ENCODE measurements at places on chromosomes 7 and 10.

DNA sequence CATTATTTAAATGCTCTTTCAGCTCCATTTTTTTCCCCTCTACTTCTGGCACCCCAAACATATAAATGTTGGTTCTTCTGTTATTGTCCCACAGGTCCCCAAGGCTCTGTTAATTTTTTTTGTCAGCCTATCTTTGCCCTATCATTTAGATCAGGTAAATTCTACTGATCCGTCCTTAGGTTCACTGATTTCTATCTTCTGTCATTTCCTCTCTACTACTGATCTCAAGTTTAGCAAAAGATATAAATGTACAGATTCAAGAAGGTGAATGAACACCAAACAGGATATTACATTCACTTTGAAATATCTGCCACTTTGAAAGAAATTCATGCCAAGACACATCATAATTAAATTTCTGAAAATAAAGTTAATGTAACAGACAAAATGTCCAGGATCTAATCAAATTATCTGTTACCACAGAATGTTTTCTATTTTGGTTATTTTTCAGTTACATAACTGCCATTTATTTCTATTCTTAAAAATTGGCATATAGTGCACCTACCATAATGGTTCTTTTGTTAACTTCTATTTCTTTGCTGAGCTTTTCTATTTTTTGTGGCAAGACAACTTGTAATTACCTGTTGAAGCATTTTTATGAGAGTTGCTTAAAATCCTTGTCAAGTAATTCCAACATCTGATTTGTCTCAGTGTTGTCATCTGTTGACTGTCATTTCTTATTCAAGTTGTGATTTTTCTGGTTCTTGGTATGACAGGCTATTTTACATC is 12.1 kb upstream of the CUBN start:
- no peak for DNase-seq

DNA sequence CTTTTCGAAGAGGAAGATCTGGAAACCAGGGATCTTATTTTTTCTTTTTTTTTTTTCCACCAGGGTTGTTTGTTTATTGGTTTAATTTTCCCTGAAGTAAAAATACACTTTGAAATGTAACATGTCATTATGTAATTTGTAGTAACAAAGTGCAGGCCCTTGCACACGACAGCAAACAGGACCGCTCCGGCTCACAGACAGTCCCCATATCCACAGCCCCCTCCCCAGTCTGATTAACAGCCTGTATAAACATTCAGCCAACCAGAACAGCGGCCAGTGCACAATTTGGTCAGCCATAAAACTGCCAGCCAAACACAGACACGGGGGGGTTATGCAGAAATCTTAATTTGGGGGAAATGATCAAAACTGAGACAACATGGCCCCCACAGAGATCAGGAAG is 431.6 kb upstream of the NPVF start:
- DNase-seq, result no peak

- DNase-seq, result no peak
These were observed 64.3 kb downstream of the STEAP1B start for GRCh38 chr7:22435720-22436119.

- no peak for DNase-seq
These were observed 240.9 kb upstream of the GRB10 start for GRCh38 chr7:51023547-51023946.

GRCh38 chr10:51080311-51081006 is 6.2 kb downstream of the PRKG1 start:
- DNase-seq, result no peak

DNA sequence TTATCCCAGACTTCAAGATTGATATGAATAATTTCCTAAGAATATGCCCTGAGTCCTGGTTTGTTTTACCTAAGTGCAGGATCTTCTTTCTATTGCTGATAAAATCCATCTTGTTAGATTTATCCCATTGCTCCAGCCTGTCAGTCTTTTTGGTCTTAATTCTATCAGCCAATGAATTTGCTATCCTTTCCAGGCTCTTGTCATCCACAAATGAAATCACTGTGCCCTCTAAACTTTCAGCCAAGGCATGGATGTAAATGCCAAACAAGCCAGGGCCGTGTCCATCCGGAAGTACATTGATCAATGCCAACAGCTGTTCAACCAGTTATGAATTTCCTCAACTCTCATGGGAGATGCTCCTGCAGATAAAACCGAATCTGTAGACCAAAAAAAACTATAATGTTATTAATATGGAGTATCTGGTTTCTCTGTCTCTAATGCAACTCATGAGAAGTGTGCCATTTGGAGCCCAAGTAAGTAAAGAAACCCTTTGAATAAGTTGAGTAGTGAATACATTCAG is 40.0 kb downstream of the NPY start:
- no peak for DNase-seq

DNA sequence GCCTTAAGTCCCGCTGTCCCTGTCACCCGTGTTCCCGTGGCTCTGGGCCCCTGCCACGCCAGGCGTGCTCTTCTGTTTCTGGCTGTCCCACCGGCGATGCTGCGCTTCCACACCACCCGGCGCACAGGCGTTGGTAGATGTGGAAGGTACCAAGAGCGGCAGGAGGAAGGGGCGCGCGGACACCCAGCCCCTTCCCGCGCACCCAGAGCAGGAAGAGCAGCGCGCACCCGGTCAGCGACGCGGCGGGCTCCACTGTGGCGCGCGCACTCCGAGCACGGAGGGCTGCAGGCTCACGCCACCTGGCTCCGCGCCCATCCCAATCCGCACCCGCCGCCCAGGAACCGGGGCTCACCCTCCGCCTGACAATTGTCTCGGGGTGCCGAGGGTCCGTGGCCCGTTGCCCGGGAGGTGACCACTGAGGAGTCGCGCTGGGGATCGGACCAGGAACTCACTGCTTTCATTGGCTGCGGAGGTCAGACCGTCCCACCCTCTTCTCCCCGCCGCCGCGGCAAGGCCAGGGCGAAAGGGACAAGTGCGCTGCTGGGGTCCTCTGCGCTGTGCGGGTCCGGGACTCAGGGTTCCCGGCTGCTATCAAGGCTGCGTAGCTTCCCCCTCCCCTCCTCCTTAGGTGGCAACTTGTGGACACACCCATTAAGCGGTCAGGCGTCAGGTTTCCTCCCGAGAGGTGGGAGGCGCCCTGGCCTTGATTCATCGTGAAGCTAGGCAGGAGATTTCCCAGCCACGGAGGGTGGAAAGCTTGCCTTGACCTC is 121.6 kb upstream of the ZNF92 start:
- no peak for DNase-seq

DNA sequence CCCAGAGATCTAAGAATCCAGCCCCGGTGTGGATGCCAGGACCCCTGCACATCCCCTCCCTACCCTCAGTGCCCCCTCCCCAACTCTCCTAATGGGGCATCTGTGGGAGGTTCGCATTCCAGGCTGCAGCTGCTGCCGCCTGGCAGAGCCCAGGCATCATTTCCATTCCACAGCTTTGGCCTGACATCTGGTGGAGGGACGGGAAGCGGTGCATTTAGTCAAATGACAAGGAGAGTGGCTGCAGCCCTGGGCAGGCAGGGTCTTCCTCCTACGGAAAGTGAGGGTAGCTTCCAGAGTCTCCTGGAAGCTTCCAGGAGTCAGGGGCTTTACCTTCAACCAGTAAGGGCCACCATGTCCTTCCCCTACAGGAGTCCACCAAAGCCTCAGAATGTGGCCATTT is 30.8 kb downstream of the PRLHR start:
- no peak for DNase-seq

- DNase-seq, result no peak
These were observed 162.4 kb upstream of the PPP2R2D start for GRCh38 chr10:131738396-131738735.

GRCh38 chr10:43045631-43046287 is 31.1 kb upstream of the RET start:
- DNase-seq, result no peak

- no peak for DNase-seq
These were observed 155.6 kb downstream of the SH3PXD2A start for GRCh38 chr10:103699611-103700435.

DNA sequence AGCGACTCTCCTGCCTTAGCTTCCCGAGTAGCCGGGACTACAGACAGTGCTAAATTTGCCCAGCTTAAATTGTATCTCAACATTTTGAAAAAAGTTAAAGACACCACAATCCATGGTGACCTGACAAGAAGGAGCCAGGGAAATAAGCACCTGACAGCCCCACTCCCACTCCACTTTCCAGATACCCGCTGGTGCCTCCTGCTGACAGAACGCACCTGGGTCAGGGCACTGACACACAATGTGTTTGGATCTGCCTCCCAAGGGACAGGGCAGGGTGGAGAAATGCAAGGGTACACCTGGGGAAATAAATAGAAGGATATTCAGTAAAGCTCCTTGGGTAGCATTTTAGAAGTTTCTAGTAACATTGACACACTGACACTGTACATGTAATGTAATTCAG is 58.9 kb upstream of the OPN4 start:
- DNase-seq, result no peak

GRCh38 chr7:155173905-155174304 is 103.8 kb downstream of the HTR5A start:
- DNase-seq, result no peak

DNA sequence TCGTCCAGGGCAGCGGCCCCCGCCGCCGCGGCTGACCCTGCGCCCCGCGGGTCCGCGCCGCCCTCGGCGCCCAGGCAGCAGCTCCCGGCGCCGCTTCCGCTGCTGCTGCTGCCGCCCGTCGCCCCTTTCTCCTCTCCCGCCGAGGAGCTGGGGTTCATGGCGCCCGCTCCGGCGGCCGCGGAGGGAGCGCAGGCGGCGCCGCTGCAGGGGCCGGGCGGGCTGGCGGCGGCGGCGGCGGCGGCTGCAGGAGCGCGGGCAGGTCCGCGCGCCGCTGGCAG is 286 bp downstream of the DGKI start:
- DNase-seq, result no peak

DNA sequence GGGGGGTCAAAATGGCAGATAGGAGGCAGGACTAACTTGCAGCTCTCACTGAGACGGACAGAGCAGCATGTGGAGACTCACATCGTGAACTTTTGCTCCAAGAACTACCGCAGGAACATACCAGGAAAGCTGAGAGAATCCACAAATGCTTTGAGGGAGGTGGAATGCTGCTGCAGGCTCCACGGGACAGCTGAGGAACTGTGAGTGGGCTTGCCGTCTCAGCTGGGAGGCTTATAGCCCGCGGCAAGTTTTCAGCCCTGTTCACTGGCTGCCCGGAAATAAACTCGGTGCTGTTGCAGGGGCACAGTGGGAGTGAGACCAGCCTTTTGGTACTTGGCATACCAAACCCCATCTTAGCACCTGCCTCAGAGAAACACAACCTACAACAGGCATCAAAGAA is 19.1 kb upstream of the WDR11 start:
- DNase-seq, result no peak

GRCh38 chr7:88092676-88092999 is 127.2 kb downstream of the SRI start:
- DNase-seq, result no peak

- DNase-seq, result no peak
These were observed 42.5 kb upstream of the LCOR start for GRCh38 chr10:96789571-96790108.

DNA sequence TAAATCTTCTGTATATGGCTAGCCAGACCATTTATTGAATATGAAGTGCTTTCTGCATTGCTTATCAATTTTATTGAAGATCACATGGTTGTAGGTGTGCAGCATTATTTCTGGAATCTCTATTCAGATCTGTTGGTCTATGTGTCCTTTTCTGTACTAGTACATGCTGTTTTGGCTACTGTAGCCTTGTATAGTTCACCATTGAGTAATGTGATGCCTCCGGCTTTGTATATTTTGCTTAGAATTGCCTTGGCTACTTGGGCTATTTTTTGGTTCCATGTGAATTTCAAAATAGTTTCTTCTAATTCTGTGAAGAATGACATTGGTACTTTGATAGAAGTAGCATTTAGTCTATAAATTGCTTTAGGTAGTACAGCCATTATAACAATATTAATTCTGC is 1187.2 kb downstream of the XPNPEP1 start:
- no peak for DNase-seq

DNA sequence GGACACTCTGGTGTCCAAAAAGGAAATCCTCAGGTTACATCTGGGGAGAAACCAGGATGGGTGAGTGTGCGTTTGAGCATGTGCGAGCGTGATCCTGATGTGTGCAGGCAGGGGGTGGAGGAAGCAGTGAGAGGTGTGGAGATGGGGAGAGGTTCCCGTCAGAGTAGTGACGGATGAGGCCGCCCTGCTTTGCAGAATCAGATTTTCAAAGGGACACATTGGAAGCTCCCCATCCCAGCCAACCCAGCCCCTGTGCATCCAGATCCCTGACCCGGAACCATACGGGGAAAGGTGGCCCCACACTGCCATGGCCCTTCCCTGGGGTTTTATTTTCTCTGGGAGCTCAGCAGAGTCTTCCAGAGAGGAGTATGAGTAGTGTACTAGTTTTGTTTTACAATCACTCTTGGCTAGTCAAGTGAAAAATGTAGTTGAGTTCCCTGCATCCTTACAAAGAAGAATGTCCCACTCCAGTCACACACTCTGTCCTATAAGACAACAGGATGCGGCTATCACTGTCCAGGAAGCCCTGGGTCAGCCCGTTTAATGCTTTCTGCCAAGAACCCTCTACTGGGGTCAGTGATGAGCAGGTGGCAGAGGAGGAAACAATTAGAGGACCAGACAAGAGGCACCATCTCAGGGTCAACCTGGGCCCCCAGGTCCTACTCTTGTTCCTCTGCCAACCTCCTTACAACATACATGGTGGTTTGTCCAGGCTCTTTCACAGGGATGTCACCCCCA is 46.8 kb upstream of the PDLIM1 start:
- DNase-seq, result no peak

- DNase-seq, result no peak
These were observed 24.5 kb downstream of the POLL start for GRCh38 chr10:101563497-101564040.

GRCh38 chr7:9691286-9691685 is 1257.9 kb downstream of the NXPH1 start:
- no peak for DNase-seq

GRCh38 chr7:116525298-116525912 is 569 bp downstream of the CAV1 start:
- DNase-seq, result no peak

DNA sequence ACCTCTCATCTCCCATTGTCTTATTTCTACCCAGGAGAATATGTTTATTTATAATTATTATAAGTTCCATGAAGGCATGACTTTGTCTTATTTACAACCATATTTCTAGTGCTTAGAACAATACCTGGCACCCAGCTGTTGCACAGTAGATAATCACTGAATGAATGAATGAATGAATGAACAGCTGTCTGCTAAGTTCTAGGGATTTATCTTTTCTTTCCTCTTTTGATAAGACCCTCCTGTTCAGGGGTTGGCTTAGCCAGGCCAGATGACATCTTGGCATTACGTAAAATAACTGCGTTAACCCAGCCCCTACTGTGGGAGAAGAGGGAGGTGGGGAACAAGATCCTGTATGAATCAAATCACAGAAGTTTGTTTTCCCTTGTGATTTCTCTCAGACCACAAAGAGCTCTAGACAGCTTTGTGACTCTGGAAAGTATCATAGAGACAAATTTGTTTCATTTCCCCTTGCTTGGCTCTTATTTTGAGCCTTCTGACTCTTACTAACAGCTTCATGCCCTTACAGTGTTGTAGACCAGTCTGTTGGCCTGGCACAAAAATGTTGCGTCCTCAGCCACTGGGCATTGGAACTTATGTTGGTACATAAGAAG is 8.4 kb downstream of the ZNF862 start:
- no peak for DNase-seq

GRCh38 chr10:48526846-48527505 is 77.9 kb downstream of the ARHGAP22 start:
- DNase-seq, result no peak
